ENCODE measurements at places on chromosomes 4 and X. TPM values are rescaled to one million over a fixed set of nuclear protein-coding genes. Genes with fewer than 3 reads are reported as not detected.

DNA sequence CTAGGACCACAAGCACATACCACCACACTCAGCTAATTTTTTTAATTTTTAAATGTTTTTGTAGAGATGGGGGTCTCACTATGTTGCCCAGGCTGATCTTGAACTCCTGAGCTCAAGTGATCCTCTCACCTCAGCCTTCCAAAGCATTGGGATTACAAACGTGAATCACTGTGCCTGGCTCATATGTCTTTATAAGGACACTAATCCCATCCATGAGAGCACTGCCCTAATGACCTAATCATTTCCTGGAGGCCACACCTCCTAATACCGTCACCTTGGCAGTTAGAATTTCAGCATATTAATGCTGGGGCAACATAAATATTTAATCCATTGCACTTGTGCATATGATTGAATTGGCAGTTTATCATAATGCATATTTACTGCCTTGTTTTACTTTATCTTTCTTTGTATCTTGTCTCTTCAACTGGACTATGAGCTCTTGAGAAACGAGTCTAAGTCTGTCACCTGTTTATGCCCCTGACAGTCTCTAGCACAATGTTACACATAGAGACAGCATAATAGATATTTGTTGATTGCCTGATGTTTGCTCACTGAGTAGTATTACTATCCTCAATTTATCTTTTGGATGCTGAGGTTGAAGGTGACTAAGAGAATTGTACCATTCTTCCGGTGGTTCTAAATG lies 172.0 kb downstream of the AASDH start:
- no peak for ATAC-seq

GRCh38 chr4:86894455-86894854 lies 2.2 kb upstream of the C4orf36 start:
- ATAC-seq, result no peak

DNA sequence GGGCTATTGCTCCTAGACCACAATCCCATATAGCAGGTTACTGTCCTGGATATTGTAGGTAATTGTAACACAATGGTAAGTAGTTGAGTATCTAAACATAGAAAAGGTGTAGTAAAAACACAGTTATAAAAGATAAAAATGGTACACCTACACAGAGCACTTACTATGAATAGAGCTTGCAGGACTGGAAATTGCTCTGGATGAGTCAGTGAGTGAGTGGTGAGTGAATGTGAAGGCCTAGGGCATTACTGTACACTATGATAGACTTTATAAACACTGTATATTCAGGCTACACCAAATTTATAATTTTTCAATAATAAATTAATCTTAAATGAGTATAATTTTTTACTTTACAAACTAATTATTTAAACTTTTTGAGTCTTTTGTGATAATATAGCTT lies 425.7 kb downstream of the PABPC4L start:
- ATAC-seq, result no peak

DNA sequence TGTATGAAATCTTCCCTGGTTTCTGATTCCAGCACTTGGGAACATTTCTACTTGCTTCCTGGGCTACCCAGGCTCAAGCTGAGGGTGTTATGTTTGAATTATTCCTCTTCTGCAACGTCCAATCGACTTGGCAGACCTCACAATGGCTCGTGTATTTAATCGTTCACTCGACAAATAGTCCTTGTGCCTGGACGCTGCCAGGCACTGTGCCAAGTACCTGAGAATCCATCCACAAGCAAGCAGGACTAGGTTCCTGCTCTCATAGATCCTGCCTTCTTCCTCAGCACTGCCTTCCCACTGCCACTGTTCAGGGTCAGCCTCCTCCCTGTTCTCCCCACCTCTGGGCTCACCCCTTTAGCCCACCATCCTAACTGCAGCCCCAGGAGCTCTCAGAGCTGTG lies 113.3 kb downstream of the EFNB1 start:
- no peak for ATAC-seq

DNA sequence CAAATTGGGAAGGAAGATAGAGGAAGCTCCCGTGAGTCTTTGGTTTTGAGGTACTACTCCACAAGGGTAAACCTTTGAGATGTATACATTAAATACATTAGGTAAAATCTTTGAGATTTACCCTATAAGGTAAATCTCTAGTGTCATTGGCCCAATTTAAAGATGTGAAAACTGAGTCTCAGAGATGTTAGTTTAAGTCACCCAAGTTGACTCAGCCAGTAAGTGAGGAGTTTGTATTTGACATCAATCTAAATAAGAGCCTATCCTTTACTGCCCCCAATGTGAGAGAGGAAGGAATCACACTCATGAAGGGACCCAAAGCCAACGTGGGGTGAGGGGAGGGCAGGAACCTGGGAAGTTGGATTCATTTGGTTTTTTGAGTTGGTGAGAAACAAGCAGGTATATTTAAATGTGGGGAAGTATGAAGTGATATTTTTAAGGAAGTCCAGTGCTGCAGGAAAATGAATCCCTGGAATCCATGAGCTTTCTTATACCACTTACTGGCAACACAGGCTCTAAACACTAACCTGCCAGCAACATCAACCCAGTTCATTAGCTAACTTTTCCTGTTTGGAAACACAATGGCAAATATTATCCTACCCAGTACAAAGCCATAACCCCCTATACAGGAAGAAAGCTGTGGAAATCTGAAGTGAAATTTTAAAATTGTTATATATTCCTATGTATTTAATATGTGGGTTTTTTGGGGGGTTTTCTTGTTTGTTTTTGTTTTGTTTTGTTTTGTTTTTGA lies 55.3 kb downstream of the PALLD start:
- ATAC-seq, result peak; percentile 57

DNA sequence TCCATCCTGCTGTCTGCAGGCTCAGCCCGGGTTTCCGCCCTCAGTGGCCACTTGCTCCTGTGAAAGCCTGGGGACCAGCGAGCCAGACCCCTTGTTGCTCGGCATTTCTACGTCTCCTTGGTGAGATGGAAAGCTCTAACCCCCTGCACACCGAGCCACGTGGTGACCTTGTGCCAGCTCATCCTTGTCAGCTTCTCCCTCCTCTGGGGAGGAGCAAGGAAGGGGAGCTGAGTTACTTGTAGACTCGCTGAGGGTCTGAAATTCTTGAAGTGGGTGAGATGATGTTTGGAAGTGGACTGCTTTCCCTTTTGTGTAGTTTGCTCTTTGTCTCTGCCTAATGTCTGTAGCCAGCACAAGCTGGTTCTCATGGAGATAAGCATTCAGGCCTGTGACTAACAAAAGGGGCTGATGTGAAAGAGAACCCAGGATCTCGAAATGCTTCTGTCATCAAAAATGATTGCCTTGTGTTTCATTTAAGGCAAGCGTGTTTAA lies 29.3 kb downstream of the RGS12 start:
- no peak for ATAC-seq

DNA sequence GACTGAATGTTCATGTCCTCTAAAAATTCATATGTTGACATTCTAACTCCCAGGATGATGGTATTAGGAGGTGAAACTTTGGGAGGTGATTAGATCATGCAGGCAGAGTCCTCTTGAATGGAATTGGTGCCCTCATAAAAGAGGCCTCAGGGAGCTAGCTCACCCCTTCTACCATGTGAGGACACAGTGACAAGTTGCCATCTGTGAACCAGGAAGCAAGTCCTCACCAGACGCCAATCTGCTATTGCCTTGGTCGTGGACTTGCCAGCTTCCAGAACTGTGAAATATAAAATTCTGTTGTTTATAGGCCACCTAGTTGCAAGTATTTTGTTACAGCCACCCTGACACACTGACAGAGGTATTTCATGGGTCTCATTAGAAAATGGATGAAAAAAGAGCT lies 28.5 kb upstream of the LONRF3 start:
- no peak for ATAC-seq

Gene MMRN1
- total RNA-seq, result 0.37 TPM

Gene SYN1
- 4.3 TPM for total RNA-seq

Gene GYG2
- not detected for total RNA-seq

Gene NAA11
- not detected for total RNA-seq
